ENCODE measurements at places on chromosomes 6 and 20.

GRCh38 chr6:105428342-105428957, 25.6 kb upstream of the PREP start:
- DNase-seq, result no peak

DNA sequence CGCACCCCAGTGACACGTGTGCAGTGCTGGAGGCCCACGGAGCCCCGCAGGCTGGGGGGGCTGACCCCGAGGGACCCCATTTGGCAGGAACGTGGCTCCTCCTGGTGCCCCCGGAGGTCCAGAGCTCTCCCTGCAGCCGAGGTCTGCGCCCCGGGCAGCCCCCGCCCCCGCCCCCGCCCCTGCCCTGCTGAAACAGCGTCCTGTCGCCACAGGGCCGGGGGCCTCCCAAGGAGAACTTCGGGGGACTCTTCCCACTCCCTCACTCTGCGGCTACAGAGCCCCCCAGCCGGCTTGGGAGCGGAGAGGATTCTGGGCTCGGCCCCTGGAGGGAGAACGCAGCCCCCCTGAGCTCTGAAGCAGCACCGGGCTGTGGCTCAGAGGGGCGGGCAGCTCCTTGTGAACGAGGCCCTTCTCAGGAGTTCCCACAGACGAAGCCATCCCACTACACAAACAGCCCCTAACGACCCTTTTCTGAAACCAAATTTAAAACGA, 115.2 kb downstream of the DLL1 start:
- no peak for DNase-seq

GRCh38 chr6:154297721-154298120, 58.9 kb downstream of the IPCEF1 start:
- no peak for DNase-seq

DNA sequence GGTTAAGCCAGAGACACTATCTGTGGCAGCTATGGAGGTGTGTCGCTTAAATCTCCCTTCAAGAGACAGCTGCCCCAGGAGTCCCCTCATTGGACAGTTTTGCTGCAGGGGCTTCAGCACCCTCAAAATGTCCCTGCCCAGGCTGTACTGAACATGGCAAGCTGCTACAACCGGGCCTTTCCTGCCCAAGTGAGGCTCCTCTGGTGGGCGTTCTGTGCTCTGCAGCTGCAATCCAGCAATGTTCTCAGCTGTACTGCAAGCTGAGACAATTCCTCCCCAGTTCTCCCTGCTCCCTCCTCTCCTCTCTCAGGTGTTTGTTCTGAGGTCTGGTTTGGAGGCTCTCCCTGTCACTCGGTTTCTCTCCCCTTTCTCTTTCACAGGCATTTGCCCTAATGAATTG, 190.8 kb upstream of the LAMP5 start:
- no peak for DNase-seq

DNA sequence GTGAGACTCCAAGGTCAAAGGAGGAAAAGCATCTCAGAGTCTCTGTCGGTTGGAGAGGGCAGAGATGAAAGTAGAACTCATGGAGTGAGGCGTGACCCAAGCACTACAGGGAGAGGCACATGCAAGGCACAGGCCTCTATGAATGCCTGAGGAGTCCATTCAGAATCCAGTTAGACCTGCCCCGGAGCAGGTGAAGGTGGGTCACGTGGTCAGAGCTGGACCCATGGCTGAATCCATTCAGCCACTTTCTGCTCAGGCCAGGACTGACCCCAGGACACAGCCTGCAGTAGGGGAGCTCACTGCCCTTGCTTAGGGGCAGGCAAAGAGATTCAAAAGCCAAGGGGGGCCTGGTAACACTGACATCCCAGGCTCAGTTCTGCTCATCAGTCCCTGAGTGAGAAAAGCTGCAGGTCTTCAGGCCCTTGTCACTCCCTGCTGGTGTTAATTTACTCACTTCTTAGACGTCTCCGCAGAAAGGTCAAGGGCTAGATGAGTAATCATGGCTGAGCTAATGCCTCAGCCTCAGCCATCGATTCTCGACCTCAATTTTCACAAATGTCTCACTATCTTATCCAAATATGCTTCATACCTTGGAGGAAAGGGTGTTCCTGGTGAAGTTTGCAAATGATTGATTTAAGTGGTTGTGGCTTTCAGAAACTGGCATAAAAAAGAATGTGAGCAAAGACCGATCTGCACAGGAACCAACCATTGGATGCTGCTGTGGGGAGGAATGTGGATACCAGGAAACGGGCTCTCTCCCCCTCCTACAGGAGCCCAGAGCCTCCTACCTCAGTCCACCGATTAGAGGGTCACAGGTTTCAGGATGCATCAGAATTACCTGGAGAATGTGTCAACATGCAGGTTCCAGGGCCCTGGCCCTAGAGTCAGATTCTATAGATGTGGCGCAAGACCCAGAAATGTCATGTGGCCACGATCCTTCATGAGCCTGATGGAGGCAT, 584.4 kb downstream of the PTPRT start:
- DNase-seq, result no peak

Measured in activated T-cell treated with anti-CD3 and anti-CD28 coated beads, Interleukin-2, amount 50 U/mL, for 72 hours (primary cell).